Amniotic stem cell (primary cell): ENCODE measurements at places on chromosomes 3 and 15.

GRCh38 chr3:54878145-54878544 lies 49.7 kb downstream of the LRTM1 start:
- DNase-seq: no peak

DNA sequence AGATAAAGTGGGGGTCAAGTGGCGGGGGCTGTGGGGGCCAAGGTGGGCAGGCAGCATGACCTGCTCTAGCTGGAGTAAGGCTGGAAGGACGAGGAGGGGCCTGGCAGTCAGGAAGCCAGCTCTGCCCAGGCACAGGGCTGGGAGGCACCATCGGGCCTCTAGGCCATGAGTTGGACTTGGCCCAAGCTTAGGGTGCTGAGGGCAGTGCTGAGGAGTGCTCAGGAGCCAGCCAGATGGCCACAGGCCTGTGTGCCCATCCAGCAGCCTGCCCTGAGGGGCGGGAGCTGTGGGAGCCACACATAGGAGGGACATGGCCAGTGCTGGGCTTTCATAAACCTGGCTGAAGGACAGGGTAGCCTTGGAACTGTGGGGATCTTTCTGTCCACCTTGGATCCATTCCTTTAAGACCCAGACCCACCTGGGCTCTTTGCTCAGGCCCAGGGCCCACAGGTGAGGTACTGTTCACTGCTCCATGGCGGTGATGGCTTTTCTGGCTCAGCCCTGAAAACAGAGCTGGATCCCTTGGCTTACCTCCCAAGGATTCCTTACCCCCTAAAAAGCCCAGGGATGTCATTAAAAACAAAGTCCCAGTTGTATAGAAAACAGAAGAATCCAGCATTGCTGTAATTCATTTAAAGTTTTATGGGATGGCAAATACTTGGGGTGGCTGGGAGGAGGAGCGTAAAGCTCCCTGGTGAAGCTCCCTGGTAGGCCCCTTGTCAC lies 137.0 kb downstream of the DNAJB8 start:
- no peak for DNase-seq

- DNase-seq: no peak
Measured at GRCh38 chr3:152060701-152061100, 187.3 kb downstream of the SUCNR1 start.

DNA sequence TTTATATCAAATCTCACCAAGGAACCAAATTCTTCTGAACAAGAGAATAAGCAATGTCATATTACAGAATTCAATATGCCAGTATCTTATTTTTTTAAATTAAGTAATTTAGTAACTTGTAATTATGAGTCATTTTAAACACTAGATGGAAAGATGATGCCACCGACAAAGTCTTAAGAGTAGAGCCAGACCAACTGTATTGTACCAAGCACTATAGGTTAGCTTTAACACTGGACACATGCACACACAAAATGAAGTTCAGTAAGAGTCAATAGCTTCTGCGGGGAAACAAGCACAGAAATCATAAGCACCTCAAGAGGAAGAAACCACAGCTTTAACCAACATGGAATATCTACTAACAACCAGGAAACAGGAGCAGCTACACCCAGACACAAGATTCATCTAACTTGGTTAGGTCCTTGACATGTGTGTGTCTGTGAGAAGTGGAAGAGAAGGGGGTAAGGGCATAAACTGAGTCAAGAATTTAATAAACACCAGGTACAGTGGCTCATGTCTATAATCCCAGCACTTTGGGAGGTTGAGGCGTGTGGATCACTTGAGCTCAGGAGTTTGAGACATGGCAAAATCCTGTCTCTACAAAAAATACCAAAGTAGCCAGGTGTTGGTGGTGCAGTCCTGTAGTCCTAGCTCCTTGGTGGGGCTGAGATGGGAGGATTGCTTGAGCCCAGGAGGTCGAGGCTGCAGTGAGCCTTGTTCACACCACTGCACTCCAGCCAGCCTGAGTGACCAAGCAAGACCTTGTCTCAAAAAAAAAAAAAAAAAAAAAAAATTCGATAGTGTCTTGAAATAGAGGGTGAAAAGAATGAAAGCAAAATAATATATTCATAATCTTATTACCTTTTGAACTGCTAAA lies 28.9 kb downstream of the DENND4A start:
- no peak for DNase-seq

GRCh38 chr15:39799552-39800011 lies 16.9 kb upstream of the FSIP1 start:
- no peak for DNase-seq

DNA sequence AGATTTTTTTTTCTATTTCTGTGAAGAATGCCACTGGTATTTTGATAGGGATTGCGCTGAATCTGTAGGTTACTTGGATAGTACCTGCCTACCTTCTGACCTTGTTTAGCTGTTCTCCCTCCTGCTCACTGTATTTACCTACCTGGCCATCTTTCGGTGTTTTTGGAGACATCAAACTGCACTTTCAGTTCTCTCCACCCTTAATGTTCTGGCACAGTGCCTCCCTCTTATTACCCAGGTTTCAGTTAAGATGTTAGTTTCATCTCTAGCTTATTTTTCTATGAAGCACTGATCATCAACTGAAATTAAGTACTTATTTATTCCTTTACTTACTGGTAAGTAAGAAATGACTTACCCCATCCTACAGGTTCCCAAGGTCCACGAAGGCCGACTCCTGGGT lies 74.4 kb upstream of the KLHL25 start:
- DNase-seq: no peak

DNA sequence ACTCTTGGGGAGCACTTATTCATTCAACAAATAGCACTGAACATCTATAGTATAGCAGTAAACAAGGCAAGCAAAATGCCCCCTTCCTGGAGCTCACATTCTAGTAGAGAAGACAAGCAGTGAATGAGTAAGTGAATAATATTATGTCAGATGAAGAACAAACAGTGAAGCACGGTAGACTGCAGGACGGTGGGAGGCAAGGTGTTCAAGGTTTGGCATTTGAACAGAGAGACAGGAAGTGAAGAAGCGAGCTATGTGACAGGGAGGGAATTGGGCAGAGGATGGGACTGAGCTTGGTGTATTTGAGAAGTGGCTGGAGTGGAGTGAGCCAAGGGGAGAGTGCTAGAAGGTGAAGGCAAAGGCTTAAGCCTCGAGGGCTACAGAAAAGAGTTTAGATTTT lies 1.4 kb downstream of the CRELD1 start:
- no peak for DNase-seq

DNA sequence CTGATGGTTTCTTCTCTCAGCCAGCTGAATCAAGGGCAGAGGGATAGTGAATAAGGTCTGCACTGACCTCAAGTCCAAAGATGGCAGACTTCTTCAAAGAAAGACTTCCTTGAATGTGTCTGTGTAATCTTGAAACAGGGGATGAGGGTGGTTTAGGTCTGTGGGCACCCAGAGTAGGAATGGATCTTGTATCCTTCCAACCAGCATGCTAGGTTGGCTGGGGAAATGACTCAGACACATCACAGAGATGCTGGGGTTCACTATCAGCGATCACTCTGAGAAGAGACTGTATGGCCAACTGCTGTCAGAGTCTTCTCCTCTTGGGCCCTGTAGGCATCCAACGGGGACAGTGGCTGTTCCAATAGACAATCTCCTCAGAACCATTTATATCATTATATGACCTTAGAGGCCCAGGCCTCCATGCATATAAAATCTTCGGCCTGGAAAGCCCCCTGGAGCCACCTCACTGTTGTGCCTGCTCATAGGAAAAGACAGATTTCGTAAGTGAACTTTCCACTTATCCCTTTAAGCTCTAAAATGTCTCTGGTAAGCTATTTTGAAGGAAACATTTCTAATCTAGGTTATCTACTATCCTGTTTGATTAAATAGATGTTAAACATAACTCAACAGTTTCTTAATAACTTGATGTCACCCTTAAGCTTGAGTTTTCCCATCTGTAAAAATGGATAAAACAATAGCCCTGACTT lies 58.5 kb downstream of the TIPARP start:
- no peak for DNase-seq

GRCh38 chr3:132117642-132118041 lies 82.8 kb upstream of the CPNE4 start:
- DNase-seq: no peak

- no peak for DNase-seq
Measured at GRCh38 chr15:100099976-100100375, 241.8 kb downstream of the ADAMTS17 start.

DNA sequence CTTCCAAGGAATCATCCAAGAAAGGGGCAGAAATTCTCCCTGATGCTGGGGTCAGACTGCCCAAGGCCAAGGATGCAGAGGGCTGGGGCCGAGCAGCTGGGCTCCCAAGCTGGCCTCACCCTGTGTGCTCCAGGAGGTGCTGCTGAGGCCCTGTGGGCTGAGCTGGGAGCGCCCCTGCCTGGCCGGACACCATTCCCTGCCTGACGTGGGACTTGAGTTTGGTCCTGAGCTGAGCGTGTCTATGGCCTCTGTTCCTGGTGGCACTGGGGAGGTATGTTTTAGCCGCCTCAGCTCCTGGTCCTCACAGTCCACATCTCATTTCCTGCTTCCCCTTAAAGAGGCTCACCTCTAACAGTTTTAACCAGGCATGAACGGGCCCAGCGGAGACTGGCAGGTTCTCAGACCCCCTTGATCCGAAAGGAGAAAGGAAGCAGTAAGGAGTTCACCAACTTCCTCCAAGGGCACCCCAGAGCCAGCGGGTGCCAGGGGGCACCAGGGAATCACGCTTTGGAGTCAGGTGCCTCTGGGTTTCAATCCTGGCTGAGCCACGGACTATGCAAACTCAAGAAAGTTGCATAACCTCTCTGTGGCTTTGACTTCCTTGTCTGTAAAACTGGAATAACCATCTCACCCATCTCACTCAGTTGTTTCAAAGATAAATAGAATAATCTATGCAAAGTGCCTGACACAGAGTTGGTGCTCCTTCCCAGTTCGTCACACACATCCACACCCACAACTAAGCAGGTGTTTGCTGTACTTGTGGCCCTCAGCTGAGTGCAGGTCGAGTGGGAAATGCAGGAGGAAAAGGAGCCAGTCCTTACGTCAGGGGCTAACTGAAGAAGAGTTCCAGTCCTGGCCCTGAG lies 48.6 kb downstream of the SLC12A8 start:
- no peak for DNase-seq

GRCh38 chr3:31942446-31942845 lies 38.6 kb downstream of the OSBPL10 start:
- DNase-seq: no peak

DNA sequence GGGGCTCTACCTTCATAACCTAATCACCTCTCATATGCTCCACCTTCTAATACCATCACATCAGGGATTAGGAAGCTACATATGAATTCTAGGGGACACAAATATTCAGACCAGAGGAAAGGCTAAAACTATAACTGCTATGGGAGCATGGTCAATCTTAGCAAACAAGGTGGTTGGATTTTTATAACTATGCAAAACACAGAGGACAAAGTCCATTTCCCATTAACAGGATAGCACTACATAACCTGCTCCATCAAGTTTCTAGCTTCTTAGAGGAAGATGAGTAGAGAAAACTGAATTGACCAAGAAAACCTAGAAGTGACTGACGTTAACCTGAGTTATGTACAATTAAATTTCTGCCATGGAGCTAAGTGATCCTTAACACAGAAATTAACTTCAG lies 398.6 kb downstream of the TBL1XR1 start:
- no peak for DNase-seq

DNA sequence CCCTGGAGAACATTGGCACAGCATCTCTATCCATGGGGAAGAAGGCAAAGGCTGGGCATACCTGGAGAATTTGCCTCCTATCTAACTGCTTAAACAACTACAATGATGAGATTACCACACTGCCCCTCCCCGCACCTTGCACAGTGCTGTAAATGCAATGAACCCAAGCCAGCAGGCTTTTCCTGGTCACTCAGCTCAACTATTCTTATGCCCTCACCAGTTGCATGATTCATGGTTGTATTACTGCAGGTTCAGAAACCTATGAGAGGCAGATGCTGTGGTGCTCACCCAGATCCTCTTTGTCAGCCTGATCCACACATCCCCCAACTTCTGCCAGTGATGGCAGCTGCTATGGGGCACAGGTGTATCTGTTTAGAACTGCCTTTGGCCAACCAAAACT lies 77.7 kb upstream of the STAC start:
- no peak for DNase-seq

- no peak for DNase-seq
Measured at GRCh38 chr3:183050706-183051105, 48.6 kb downstream of the MCCC1 start.

DNA sequence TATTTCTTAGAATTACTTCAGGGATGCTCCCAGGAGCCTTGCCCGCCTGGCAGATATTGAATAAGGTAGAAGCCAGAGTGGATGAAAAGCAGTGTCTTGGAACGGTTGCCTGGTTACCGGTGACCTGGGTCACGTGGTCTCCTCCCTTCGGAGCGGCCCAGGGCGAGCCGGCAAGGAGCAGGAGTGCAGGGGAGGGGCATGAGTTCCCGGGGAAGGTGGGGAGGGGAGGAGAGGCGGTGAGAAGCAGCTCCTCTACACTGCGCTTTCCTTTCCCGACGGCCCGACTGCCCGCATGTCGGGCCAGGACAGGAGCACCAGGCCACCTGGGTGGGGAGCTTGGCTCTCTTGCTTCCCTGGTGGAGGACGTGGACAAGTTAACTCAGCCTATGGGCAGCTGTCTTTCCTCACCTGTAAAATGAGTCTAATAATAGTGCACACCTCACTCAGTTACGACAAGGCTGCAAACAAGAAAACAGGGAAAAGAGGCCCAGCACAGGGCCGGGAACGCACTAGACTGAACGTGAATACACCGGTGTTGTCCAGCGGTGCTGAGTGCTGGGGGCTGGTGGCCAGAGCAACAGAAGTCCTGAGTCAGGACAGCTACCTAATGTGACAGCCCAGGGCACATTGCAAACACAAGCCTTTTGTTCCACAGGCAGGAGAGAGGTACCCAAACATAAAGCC lies 198.3 kb downstream of the ADAMTS9 start:
- no peak for DNase-seq

DNA sequence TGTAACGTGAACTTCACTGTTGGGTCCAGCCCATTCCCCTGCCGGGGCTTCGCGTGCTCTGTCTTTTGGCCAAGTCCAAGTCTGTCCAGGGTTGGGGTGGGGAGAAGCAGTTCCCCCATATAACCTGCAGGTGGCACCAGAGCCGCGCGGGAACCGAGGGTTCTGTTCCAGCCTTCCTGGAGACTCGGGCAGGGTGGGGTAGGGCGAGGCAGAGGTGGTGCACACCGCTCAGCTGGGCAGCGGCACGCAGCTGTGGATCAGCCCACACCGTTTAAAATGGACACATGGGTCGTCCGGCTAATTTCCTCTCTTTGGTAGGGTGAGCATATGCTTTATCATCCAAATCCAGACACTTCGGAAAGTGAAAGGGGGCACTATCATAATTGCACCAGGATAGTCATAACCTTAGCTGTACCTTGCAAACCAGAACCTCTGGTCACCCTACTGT lies 118.1 kb downstream of the TBC1D2B start:
- peak; percentile 10 for DNase-seq

- DNase-seq: no peak
Measured at GRCh38 chr15:79562403-79562815, 130.3 kb downstream of the MINAR1 start.

- DNase-seq: no peak
Measured at GRCh38 chr3:123120573-123120972, 53.7 kb downstream of the PDIA5 start.

GRCh38 chr3:152121270-152121636 lies 147.5 kb upstream of the MBNL1 start:
- peak; percentile 57 for DNase-seq
